ENCODE measurements at places on chromosomes 1 and 21. TPM values are rescaled to one million over a fixed set of nuclear protein-coding genes. Genes with fewer than 3 reads are reported as not detected.

CFAP107 gene
- total RNA-seq, result not detected

LCE2A gene
- not detected for total RNA-seq

CTBS gene
- total RNA-seq, result 25.7 TPM

PRDM16 gene
- 14.9 TPM for total RNA-seq

CELA3A gene
- total RNA-seq, result not detected

C1QC gene
- 378 TPM for total RNA-seq

GLMN gene
- 5.9 TPM for total RNA-seq

RAB42 gene
- total RNA-seq, result 6.1 TPM

THEMIS2 gene
- total RNA-seq, result 110 TPM

ATP1A4 gene
- total RNA-seq, result not detected

ZYG11A gene
- 0.12 TPM for total RNA-seq

SRSF4 gene
- 70.0 TPM for total RNA-seq

KCNK1 gene
- 13.5 TPM for total RNA-seq

AUNIP gene
- total RNA-seq, result 1.2 TPM

GATAD2B gene
- 36.8 TPM for total RNA-seq

POTED gene
- not detected for total RNA-seq

THEM5 gene
- total RNA-seq, result not detected

ZFP69B gene
- 2.5 TPM for total RNA-seq

MRPL24 gene
- total RNA-seq, result 42.8 TPM

GPR61 gene
- total RNA-seq, result not detected

TCHH gene
- 0.16 TPM for total RNA-seq

TRABD2B gene
- total RNA-seq, result 0.99 TPM

SRGAP2B gene
- 34.5 TPM for total RNA-seq

TFAP2E gene
- total RNA-seq, result 1.8 TPM

PERM1 gene
- total RNA-seq, result not detected

CNIH3 gene
- total RNA-seq, result 3.6 TPM

SYT14 gene
- 1.1 TPM for total RNA-seq

OR2L13 gene
- not detected for total RNA-seq

TSACC gene
- total RNA-seq, result not detected

RNU1-3 gene
- 3,444 TPM for total RNA-seq

BATF3 gene
- 6.4 TPM for total RNA-seq

MSH4 gene
- total RNA-seq, result 0.94 TPM

DISP1 gene
- 23.9 TPM for total RNA-seq

KLF17 gene
- total RNA-seq, result 0.26 TPM

CD1E gene
- total RNA-seq, result 0.47 TPM

FBXO28 gene
- 26.7 TPM for total RNA-seq

PLA2G2F gene
- total RNA-seq, result not detected

P3H1 gene
- 76.1 TPM for total RNA-seq

TSPAN2 gene
- 10.6 TPM for total RNA-seq

PEX11B gene
- 32.4 TPM for total RNA-seq

INSRR gene
- not detected for total RNA-seq

GUK1 gene
- total RNA-seq, result 221 TPM

SLC9C2 gene
- 0.47 TPM for total RNA-seq

BARHL2 gene
- total RNA-seq, result not detected

PLA2G5 gene
- 4.9 TPM for total RNA-seq

ARTN gene
- 2.3 TPM for total RNA-seq

COQ8A gene
- 20.3 TPM for total RNA-seq

CALML6 gene
- 1.0 TPM for total RNA-seq

TMEM234 gene
- 19.3 TPM for total RNA-seq

CFHR2 gene
- not detected for total RNA-seq

NBPF15 gene
- 34.0 TPM for total RNA-seq

GBP6 gene
- total RNA-seq, result 0.73 TPM

TNFRSF1B gene
- total RNA-seq, result 109 TPM

IGFN1 gene
- total RNA-seq, result 0.97 TPM

HLX gene
- 15.4 TPM for total RNA-seq

MAP3K7CL gene
- 7.7 TPM for total RNA-seq

GPN2 gene
- 25.1 TPM for total RNA-seq
